ENCODE measurements at places on chromosomes 5 and 9.
A peak's percentile ranks its signal among the peaks of the same experiment; 100 is the strongest.

DNA sequence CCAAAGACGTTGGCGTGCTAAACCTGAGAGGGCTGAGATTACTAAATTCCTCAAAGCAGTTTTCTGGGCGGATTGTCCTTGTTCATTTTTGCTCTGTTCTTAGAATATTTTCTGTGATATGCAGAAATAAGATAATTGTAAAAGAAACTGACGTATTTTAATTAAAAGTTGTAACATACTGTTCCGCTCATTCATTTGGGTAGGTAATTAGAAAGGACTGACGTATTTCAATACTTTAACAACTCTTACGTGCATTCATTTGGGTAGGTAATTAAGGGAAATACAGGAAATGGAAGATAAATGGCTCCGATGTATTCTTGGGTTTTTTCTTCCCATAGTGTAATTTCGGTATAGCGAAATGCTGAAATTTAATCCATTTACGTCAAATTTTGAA, 1.1 kb downstream of the OSTF1 start:
- DNase-seq = no peak

- DNase-seq = no peak
Observed at GRCh38 chr5:178312880-178313282, 80.3 kb upstream of the PHYKPL start.

- no peak for DNase-seq
Observed at GRCh38 chr9:84331119-84331809, 9.3 kb downstream of the SLC28A3 start.

GRCh38 chr5:135243556-135244285, 155.3 kb downstream of the MACROH2A1 start:
- DNase-seq = no peak

- no peak for DNase-seq
Observed at GRCh38 chr9:122107291-122107805, 14.2 kb upstream of the TTLL11 start.

- no peak for DNase-seq
Observed at GRCh38 chr9:136997830-136998234, 1.5 kb upstream of the CLIC3 start.

- DNase-seq = no peak
Observed at GRCh38 chr5:38403877-38404635, 145.7 kb downstream of the EGFLAM start.

- DNase-seq = no peak
Observed at GRCh38 chr9:76086539-76086938, 196.1 kb downstream of the PCSK5 start.

GRCh38 chr5:180069589-180070247, 1.8 kb downstream of the RNF130 start:
- DNase-seq = peak; percentile 32

GRCh38 chr5:110019780-110020179, 330.1 kb downstream of the MAN2A1 start:
- DNase-seq = no peak

- DNase-seq = no peak
Observed at GRCh38 chr5:97936231-97936630, 753.2 kb upstream of the RIOK2 start.

- DNase-seq = no peak
Observed at GRCh38 chr9:96483733-96484390, 33.9 kb downstream of the HABP4 start.

- peak; percentile 3 for DNase-seq
Observed at GRCh38 chr5:40333459-40334241, 346.1 kb upstream of the PTGER4 start.

DNA sequence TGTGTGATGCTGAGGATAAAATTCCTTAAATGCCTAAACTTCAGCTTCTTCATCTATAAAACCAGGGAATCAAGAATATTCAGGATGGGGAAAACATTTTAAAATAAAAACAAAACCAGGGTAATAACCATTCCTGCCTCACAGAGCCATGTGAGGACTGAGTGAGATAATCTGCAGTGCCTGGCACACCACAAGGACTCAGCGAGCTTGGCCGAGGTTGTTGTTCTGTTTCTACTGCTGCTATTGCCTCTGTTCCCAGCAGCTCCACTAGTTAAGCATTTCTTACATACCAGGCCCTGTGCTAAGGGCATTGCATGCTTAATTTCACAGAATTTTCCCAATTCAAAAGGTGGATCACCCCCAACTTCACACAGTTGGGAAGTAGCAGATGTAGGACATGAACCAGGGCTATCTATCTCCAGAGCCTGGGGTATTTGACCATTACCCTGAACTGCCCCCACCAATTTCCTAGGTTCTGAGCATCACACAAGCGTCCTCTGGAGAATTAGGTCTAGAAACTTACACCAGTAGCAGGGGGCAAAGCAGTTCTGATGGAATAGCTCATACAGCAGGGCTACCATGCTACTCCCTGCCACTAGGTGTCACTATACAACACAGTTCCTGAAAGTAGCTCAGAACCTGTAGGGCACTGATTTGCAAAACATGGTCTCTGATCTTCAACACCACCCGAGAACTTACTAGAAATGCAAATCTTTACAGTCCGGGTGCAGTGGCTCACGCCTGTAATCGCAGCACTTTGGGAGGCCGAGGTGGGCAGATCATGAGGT, 74.3 kb downstream of the LRSAM1 start:
- peak; percentile 76 for DNase-seq

DNA sequence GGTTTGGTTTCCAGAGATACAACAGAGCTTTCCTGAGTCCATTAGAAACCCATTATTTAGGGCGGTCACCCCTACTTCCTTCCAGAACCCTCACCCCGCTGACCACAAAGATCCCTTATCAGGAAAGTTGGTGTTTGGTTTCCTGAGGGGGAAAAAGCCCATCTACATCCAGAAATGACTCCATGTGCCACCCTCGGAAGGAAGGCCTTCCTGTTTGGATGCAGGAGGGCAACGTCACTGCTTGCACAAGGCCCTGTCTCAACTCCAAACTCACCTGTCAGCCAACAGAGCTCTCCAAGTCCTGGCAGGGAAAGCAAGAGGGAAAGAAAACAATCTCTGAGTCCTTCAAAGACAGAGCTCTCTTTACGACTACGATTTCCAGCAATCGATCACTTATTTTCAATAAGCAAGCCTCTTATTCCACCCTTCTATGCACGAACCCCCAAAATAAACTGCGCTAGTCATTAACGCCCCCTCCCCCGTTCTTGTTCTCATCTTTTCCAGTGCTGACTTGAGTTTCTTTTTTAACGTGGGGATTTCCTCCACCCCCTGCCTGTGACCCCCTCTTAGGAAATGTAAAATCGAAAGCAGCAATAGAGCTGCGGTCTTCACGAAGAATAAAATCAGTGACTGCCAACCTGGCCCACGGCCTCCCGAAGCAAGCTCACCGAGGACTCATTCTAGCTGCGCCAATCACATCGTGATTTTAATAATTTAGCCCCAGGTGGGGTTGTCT, 35.7 kb upstream of the NTNG2 start:
- no peak for DNase-seq

- DNase-seq = no peak
Observed at GRCh38 chr9:137359850-137360249, 57.8 kb upstream of the NRARP start.

- DNase-seq = no peak
Observed at GRCh38 chr5:87027570-87027969, 240.1 kb upstream of the RASA1 start.

- DNase-seq = no peak
Observed at GRCh38 chr9:136880651-136881050, 5.7 kb upstream of the TRAF2 start.

DNA sequence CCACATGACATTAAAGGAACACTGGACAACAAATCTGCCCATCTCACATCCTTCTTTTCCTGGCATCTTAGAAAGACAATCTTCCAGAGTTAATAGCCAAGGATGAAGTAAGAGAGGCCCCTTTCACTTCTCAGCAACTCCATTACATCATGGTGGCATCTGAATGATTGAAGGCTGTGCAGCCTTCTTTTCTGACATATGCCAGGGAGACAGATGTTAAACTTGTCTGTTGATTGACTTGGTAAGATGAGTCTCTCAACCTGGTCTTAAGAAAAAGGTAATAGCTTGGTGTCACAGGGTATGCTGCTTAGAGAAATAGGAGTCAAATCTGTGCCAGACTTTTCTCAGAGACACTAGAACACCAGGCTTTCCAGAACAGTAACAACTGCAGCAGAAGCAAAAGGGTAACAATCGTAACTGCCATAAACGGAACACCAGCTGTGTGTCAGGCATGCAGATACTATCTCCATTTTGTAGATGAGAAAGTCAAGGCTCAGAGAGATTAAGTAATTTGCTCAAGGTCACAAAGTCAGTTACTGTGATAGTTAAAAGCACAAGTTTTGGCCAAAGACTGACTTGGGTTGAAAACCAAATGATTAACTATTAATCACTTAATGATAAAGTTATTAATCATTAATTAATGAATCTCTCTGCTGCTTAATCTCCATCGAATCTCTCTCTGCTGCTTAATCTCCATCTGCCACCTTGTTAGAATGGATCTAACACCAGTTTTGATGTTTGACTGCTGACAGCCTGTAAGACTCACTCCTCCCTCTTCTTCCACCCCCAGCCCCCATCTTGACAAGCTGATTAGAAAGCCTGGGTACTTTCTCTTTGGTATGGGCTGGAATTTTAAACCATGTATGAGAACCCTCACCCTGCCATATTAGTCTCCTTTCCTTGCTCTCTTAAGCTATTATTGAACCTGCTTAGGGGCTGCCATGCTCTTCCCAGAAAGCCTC, 353.5 kb downstream of the ENC1 start:
- no peak for DNase-seq

GRCh38 chr5:178590924-178591423, 781 bp upstream of the COL23A1 start:
- DNase-seq = no peak

GRCh38 chr5:170552621-170553115, 48.8 kb downstream of the KCNIP1 start:
- DNase-seq = no peak

DNA sequence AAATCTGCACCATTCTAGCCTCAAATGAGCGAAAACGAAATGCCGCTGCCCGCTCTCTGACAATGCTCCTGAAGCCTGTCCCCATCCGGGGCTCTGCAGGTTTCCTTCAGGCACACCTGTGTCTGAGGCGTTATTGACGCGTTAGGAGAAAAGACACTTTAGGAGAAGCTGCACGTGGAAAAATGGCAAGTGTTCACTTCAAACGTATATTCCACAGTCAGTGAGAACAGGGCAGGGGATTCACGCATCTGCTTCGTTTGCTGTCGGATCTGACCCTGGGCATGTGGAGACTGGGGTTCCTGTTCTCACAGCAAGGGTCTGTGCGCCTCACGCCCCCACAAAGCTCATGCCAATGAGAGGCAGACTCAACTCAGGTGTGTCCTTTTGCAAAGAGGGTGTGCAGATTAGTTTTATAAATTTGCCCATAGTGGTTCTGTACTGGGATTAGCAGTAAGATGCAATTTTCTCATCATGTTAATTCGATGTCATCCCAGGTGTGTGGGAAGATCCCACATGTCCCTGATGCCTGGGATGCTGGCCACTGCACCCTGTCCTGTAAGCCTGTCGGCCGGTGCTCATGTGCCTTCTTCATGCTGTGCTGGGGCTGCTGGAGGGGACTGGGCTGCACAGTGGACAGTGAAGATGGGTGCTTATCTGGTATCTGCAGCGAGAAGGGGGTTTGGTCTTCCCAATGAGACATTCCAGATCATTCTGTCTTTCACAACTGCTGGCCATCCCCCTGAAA, 11.2 kb upstream of the TBC1D9B start:
- no peak for DNase-seq

DNA sequence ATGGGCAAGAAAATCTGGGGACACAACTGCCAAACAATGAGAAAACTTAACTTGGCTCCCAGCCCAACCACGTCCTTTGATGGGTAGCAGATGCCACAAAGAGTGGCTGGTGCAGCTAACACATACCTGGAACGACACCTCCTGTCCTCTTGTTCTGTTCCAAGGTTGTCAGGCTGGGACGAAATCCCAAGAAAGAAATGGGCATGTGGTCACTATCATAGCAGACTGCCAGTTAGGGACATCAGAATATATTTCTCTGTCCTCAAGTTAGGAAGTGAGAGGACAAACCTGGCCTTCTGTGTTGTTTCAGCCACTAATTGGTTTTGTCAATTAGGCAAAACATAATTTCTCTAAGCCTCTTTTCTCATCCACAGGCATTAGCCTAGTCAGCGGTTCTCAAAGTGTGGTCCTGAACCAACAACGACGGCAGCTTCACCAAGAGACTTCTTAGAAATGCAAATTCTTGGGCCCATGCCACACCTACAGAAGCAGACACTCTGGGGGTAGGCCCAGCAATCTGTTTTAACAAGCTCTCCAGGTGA, 63.4 kb downstream of the RAPGEF1 start:
- DNase-seq = no peak

DNA sequence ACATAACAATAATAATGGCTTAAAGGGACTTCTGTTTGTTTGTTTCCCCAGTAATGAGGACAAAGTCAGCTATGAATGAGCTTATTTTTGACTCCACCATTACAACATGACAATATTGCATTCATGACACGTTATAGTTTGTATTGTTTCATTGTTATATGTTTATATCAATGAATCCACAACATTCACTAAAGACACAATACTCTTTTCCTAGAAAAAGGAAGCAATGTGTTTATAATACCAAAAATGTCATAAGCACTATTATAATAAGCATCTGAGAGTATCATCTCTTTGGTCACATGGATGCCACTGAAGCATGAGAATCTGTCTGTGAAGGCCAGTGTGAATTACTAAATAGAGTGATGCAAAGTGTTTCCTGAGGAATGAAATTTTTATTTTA, 1026.9 kb upstream of the C9orf72 start:
- DNase-seq = no peak

DNA sequence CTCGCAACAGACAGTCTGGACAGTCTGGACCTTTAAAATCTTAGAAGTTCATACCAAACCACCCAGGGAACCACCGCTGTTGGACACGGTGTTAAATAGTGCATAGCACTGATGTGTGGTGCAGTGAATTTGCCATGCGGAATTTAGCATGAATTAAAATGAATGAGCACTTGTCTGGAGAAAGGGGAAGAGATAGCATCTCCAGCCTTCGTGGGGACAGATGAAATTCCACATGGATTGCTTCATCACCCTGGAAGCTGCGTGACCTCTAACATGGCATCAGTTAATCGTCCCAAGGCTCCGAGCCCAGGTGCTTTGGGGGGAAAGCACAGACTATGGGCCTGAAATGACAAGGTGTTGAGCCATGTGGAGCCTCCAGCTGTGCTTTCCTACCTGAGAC, 91.4 kb downstream of the ADAMTS16 start:
- DNase-seq = no peak

DNA sequence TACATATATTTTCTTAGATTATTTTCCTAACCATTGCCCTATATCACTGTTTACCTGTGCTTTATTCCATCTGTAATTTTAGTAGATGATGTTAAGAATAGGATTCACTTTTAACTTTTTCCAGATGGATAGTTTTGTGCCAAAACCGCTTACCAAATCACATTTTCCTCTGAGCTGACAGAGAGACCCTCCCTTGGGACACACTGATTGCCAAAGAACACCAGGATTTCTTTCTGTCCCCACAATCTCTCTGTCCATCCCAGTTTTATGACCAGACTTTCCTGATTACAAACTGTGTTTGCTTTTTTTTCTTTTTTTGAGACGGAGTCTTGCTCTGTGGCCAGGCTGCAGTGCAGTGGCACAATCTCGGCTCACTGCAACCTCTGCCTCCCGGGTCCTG, 81.3 kb upstream of the SPATA31C2 start:
- DNase-seq = no peak

GRCh38 chr9:108569624-108570023, 286.2 kb downstream of the ACTL7B start:
- peak; percentile 47 for DNase-seq

- no peak for DNase-seq
Observed at GRCh38 chr9:109585796-109586195, 87.7 kb upstream of the PTPN3 start.

Data from RKO (cell line).